Dermis microvascular lymphatic vessel endothelial cell (primary cell): ENCODE measurements at places on chromosomes 5 and 9. TPM values are rescaled to one million over a fixed set of nuclear protein-coding genes. Genes with fewer than 3 reads are reported as not detected.

GRCh38 chr9:122370869-122371755 is at the start of gene PTGS1:
Gene PTGS1 (plus strand): TSS chr9:122371024. CDS start chr9:122371085, 61 bp downstream.
- peak; percentile 41 for DNase-seq

NR4A3 gene
- total RNA-seq = under 0.01 TPM in 2 replicates

DNA sequence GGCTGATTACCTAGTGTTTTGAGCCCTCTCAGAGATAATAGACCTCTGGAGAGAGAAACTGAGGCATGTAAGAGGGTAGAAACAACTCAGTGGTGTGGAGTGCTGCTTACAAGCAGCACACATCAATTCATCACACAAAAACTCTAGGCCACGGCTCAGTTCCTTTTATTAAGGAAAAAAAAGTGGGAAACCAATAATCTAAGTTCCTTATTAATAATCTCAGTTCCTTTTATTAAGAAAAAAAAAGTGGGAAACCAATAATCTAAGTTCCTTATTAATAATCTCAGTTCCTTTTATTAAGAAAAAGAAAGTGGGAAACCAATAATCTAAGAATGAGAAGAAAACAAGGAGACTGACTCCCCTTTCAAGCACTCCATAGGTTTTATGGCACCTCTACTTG is 28.0 kb downstream of the TXNDC8 start:
- DNase-seq = no peak

- no peak for DNase-seq
Observed at GRCh38 chr9:129400971-129401622, 219.8 kb downstream of the C9orf50 start.

GRCh38 chr9:79584655-79584982 is 12.9 kb downstream of the TLE4 start:
- DNase-seq = no peak

MARCHF6 gene
- 34.5 and 68.9 TPM in 2 replicates for total RNA-seq

DNA sequence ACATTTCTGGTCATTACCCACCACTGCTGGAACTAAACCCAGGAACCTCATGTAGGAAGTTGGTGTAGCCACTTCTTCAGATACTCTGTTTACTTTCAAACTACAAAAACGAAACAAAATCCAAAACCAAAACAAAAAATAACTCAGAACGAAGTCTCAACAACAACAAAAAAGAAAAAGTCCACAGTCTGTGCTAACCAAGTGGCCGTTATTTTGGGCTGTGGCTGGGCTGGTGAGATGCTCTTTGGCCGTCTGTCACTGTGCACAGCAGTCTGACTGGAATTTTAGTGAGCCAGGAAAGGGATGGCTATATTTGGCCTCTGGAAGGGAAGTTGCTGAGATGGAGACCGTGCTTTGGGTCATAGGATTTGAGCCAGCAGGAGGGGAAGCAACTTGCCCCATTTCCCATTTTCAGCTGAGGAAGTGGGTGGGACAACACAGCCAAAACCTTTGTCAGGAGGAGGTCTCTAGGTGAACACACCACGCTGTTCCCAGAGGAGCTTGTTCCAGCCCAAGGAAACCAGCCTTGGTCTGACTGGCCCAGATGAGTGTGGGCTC is 334.1 kb downstream of the ZSWIM6 start:
- no peak for DNase-seq

DNA sequence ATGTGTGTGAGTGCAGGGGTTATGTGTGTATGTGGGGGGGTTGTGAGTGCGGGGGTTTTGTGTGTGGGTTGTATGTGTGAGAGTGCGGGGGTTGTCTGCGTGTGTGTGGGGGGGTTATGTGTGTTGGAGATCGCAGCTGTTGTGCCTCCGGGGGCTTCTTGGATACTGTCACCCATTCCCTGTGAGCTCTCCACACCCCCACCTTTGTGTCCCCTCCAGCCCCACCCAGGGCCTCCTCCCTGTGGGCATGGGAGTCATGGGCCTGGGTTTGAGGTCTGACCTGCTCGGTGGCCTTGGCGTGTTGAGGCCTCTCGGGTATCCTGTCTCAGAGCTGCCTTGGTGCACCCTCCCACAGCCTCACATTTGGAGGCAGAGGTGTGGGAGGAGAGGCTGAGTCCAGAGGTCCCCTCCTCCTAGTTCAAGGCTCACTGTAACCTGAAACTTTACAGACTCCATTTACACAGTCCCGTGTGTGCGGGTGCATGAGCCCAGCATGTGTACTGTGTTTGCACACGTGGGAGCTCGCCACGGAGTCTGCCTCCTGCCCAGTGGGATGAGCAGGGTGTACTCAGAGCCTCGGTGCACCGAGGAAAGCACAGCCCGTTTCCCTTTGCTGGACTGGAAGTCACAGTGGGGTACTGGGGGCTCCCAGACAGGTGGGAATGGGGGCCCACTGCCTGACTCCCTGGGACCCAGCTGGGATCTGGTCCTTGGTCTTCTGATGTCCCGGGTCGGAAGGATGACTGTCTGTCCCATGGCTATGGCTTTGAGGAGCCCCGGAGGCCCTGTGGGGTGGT is 43.4 kb downstream of the RXRA start:
- DNase-seq = no peak

PHYHD1 gene
- 0.26 TPM in 1 of 2 replicates, not detected in the other for total RNA-seq

NFIB gene
- 116 and 147 TPM in 2 replicates for total RNA-seq

DNA sequence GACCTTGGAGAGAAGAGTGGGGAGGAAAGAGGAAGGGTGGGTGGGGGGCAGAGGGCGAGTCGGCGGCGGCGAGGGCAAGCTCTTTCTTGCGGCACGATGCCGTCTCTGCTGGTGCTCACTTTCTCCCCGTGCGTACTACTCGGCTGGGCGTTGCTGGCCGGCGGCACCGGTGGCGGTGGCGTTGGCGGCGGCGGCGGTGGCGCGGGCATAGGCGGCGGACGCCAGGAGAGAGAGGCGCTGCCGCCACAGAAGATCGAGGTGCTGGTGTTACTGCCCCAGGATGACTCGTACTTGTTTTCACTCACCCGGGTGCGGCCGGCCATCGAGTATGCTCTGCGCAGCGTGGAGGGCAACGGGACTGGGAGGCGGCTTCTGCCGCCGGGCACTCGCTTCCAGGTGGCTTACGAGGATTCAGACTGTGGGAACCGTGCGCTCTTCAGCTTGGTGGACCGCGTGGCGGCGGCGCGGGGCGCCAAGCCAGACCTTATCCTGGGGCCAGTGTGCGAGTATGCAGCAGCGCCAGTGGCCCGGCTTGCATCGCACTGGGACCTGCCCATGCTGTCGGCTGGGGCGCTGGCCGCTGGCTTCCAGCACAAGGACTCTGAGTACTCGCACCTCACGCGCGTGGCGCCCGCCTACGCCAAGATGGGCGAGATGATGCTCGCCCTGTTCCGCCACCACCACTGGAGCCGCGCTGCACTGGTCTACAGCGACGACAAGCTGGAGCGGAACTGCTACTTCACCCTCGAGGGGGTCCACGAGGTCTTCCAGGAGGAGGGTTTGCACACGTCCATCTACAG is 760 bp downstream of the NPR3 start:
- DNase-seq = no peak

DNA sequence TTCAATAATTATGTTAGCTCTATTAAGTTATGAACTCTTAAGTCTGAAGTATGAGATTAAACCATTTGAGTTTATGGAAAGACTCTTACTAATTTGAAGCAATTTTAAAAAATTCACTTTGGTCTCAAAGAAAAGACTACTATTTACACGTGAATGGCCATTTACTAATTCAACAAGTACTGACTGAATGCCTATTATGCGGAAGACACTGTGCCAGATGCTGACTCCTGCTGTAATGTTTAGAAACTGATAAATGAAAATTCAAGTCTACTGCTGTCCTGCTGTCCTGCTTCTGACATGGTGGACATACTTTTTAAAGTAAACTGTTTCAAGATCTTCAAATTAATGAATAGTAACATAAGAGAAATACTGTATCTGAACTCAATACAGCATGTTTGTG is 116.2 kb downstream of the MPDZ start:
- DNase-seq = no peak

SLC36A3 gene
- not detected in 2 replicates for total RNA-seq

SPINK4 gene
- total RNA-seq = not detected in 2 replicates

TAS2R1 gene
- not detected in 2 replicates for total RNA-seq

- DNase-seq = no peak
Observed at GRCh38 chr5:123087173-123088030, 1.6 kb upstream of the PRDM6 start.

GKAP1 gene
- total RNA-seq = 0.64 and 0.89 TPM in 2 replicates

GRCh38 chr9:13174906-13175639 is 104.4 kb downstream of the MPDZ start:
- no peak for DNase-seq

DNA sequence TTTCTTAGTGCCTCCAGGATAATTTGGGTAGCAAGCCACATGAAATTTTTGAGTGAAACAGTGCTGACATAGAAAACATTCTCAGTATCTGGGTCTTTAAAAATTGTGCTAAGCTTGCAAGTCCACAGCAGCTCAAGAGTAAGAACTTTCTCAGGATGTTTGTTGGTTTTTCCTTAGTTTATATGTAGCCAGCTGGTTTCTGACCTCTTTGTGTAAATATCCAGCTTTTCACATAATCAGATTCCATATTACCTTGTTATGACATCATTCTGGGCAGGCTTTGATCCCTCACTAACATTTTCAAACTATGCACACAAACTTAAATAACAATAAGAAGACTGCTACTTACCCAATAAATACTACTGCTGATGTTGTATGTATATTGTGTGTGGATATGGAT is 82.9 kb upstream of the VCAN start:
- DNase-seq = no peak

GRCh38 chr9:89796606-89797005 is 191.8 kb downstream of the GADD45G start:
- DNase-seq = no peak

GRCh38 chr5:93925321-93925720 is 183.9 kb upstream of the POU5F2 start:
- peak; percentile 42 for DNase-seq

DNA sequence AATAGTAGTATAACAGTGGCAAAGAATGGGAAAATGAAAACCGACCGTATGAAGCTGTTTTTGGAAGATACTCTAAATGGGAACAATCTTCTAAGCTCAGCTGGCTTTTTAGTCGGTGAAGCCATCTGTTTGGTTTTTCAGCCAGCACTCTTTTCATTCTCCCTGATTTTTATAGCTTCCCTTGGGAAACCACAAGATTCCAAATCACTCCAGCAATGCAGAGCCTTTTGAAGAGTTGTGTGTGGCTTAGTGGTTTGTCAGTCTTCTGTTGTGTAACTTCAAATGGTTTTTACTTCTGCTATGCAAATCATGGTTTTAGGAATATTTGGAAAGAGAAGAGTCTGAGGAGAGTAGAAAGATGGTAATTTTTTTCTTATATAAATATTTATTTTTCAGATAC is 180.7 kb downstream of the KDM4C start:
- no peak for DNase-seq

DNA sequence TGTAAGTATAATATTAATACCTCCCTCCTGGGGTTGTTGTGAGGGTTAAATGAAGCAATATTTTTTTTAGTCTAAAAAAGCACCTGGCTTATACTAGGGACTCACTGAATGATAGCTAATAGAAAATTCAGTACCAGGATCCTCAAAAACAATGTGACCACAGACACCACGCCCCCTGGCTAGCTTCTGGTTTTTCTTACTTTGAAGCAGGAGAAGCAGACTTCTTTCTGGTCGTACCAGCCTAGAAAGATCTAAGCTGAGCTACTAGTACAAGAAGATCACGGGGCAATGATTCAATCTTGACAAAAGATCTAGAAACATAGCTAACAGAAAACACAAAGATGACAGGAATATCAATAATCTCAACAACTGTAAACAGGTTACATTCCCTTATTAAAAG is 218.5 kb upstream of the SLC30A5 start:
- DNase-seq = no peak

DNA sequence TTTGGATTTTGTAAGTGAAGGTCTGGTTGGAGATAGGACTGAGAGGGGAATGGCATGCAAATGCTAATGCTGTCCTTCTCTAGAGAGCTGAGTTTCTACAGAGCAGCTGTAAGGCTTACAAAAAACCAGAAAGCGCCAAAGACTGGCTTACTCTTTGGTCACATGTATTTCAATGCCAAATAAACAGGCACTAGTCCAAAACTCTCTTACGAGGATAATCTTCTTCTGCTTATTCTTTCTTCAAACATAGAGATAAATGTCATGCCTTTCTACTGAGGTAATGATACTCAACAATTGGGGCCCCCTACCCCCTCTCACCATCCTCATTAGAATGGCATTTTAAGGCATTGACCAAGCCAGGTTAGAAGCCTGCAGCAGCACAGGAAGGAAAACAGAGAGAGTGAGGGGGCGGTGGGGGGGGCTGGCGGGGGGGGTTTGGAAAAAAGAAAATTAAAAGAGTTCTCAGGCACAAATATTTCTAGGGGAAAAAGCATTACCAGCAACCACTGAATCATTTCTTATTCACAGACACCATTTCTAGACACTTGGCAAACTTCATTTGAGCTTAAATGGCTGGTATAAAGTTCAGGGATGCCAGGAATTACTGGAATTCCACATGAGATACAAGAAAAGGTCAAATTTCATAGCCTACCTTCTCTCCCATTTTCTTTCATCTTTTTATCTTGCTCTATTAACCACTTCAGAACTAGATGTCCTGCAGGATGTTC is 34.0 kb downstream of the PUM3 start:
- DNase-seq = peak; percentile 16

GRCh38 chr5:178182158-178182876 is 4.9 kb downstream of the GMCL2 start:
- no peak for DNase-seq

RASGEF1C gene
- total RNA-seq = not detected in 2 replicates

DNA sequence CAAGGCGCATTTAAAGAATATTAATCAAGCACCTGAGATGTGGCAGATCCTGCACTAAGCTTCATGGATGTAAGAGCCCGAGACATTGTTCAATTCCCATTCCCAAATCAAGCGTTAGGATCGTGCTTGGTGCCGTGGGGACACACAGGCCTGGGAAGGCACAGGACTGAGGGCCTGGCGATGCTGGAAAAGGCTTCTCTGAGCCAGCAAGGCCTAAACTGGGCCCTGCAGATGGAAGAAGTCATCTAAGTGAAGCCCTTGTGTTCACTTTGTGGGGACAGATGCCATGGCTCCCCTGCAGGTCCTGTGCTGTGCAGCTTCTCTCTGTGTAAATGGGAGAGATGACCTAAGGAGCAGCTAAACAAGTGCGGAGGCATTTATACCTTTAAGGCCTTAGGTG is 83.9 kb downstream of the LIFR start:
- DNase-seq = no peak

- no peak for DNase-seq
Observed at GRCh38 chr5:9174446-9174845, 371.4 kb downstream of the SEMA5A start.

PCDHA1 gene
- total RNA-seq = under 0.01 TPM in 1 of 2 replicates, not detected in the other
